ENCODE measurements at places on chromosomes 12 and 14.
A peak's percentile ranks its signal among the peaks of the same experiment; 100 is the strongest.

DNA sequence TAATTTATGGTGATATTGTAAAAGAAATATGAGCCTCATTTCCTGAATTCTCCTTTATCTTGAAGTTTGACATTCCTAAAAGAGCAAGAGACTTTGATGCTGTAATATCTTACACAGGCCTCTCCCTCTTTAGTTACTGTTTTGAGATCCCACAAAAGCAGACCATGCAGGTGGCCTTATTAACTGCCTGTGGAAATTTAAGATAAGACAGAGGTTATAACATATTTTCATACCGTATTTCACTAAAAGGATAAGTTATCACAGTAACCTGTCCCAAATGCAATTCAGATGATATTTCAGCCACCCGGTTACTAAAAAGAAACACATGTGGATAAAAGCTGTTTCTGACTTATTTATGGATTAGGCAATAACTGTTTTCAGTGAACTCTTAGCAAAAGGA, 150.1 kb downstream of the NAV3 start:
- no peak for DNase-seq

GRCh38 chr12:59403259-59403932, 192.4 kb upstream of the SLC16A7 start:
- DNase-seq: peak; percentile 76

GRCh38 chr14:91723501-91723900, 8.4 kb downstream of the CATSPERB start:
- DNase-seq: no peak

GRCh38 chr14:60646226-60646818, 3.0 kb downstream of the SIX1 start:
- DNase-seq: no peak

DNA sequence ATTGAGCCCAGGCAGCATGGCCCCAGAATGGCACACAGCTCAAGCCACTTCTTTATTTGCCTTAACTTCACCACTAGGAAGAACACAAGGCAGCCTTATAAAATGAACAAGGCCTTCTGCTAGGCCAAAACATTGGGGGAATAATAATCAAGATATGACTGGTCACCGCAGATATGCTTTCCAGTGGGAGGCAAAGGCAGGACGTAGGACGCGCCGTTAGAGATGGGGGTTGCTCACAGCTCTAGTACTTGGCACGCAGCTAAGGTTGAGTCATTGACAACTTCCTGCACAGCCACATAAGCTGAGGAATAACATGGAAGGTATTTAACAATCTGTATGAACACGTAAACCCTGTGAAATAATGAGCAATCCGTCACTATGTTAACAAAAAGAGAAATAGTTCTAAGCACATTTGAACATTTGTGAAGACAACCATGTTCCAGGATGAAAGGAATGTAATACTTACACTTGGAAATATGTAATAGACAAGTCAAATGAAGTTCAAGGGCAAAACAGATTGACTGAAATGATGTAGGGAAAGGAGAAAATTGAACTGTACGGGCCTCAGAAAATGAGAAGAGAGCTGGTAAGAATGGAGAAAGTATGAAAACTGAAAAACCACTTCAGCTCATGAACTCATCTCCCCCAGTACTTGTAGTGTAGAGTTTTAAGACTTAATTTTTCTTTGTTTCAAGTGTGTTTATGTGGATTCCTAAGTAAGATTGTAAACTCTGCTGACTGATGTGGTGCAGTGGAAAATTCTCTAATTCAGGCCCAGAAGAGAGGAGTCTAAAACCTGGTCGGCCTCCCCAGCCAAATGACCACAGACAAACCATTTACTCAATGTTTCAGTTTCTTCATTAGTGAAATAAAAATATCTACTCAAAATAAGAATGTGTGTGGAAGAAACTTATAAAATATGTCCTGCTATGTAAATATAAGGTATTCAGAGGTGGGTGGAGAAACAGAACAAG, 59.3 kb upstream of the CCDC91 start:
- DNase-seq: no peak

DNA sequence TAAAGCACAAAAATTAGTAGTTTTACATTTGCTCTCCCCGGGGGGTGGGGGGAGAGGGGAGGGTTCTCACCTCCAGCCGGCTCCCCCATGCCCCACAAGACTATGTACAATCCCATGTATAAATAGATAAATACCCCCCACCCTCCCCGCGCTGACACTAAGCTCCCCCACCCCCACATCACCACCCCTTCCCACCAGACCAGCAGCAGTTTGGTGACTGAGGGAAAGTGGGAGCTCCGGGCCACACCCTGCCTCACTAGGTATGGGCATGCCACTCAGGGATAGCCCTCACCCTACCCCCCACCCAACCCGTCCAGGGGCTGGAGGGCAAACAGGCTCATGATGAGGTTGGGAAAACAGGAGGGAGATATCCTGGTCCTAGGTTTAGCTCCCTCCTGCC, 1.9 kb upstream of the PRKAG1 start:
- DNase-seq: no peak

- DNase-seq: peak; percentile 37
Measured at GRCh38 chr14:89427426-89428172, 10.6 kb upstream of the FOXN3 start.

DNA sequence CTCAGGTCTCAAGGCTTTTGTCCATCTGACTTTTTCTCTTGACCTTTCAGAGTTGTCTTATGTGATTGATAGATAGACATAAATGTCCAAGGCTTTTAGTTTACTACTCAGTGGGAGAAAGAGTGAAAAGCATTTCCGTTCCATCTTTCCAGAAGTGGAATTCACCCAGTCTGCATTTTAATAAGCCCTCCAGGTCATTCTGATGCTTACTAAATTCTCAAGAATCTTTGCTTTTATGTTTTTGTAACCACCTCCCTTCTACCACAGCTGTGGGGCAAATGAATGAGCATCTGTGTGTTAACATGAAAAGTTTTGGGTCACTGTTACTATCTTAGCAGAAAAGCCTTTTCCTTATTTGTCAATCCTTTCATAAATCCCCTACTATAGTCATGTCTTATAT, 251.4 kb downstream of the LRIG3 start:
- DNase-seq: no peak

DNA sequence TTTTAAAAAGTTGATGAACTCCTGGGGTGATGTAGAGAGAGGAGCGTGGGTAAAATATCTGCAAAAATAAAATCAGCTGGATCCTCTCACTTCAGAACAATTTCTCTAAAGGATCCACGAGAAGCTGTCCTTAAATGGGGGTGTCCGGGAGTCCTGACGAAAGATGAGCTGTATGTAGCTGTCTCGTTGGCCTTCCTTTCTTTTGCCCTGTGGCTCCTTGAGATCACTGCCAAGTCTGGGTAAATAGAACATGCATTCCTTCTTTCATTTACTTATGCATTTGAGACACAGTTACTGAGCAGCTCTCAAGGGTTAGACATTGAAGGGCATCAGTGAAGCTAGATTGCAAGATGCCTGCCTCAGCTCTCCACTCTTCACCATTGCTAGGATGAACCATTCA, 35.2 kb upstream of the TXNRD1 start:
- no peak for DNase-seq

DNA sequence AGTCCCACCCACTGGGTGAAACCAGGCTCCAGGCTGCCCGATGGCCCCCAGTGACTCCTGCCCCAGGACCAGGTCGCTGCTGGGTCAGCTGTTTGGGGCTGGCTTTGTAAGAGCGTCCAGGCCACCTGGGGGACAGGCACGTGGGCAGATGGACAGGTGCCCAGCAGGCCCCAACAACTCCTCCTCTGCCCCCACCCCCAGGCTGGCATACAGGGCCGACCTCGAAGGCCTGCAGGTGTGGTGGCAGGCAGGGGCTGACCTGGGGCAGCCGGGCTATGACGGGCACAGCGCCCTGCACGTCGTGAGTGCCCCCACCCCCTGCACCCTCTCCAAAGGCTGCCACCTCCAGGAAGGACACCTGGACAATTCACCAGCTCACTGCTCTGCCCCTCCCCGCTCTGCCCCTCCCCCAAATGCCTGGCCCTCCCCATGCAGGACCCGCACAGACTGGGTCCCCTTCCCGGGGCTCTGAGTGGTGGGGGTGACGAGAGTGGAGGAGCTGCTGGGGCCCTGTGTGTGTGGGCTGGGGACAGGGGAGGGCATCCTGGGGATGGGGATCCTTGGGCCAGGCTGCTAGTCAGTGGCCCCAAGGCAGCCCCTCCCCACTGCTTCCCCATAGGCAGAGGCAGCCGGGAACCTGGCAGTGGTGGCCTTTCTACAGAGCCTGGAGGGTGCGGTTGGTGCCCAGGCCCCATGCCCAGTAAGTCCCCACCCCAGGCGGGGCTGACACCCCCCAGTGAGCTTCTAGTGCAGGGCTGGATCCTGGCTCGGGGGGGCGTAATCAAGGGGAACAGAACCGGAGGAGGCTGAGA, 26.0 kb downstream of the ASPG start:
- no peak for DNase-seq

GRCh38 chr12:102329883-102330282, 132.2 kb upstream of the PMCH start:
- DNase-seq: no peak

DNA sequence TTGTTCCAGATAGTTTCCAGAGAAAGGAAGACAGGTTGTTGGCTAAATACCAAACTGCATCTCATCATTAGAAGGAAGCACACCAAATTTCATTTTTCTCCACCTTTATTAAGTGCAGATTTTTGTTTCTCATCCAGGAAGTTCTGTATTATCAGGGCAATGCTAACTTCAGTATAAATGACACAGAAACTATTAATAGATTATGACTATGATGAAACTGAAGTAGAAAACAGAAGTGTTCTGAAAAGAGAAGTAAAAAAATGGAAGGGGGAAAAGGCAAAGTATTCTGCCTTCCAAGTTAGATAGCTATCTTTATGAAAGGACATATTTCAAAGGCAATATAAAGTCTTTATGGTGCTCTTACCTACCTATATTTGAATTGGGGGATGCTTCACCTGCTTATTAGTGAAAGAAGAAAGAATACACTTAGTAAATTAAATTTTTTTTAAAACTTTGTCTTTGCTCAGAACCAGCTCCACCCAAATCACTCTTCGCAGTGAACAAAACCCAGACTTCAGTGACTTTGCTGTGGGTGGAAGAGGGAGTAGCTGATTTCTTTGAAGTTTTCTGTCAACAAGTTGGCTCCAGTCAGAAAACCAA, 223.9 kb downstream of the PTPRO start:
- DNase-seq: no peak

GRCh38 chr14:38616959-38617358, 361.1 kb upstream of the CLEC14A start:
- DNase-seq: no peak

GRCh38 chr14:68519671-68520187, 273.1 kb downstream of the ZFP36L1 start:
- DNase-seq: no peak

DNA sequence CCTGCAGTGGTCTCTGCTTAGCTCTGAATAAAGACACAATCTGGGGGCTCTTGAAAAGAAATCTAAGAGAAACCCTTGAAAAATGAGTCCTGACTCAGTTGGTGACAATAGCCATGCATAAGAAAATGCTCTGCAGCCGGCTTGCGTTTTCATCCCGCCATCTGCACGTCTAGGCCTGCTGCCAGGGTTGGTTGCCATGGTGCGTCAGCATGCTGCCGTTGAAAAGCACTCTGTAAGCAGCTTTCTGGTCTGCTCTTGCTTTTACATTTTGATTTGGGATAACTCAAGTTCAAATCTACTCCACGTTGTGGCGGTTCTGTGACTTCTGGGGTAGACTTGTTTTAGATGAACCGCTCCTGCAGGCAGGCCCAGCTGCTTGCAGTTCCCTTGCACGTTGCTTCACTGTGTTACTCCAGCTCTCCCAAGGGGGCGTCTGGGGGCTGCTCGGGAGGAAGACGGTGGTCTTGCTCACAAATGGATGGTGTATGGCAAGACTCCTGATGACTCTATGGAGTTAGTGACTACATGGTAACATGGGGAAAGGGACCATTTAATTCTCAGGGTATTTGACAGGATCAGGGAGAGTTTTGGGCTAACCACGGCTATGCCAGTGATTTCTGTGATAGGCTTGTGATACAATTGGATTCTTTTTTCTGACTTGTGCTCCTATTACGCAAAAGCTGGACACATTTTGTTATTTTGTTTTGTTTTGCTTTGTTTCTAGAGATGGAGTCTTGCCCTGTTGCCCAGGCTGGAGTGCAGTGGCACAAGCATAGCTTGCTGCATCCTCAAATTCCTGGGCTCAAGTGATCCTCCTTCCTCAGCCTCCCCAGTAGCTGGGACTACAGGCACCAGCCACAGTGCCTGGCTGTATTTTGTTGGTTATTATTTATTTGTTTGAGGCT, 15.8 kb downstream of the WNT5B start:
- DNase-seq: peak; percentile 89

Data from hippocampal formation (tissue), 2 donors.